Fibroblast of pulmonary artery (primary cell): ENCODE measurements at places on chromosomes 4 and X.

GRCh38 chr4:113809311-113809710 is 47.8 kb upstream of the CAMK2D start:
- DNase-seq = peak; percentile 35

DNA sequence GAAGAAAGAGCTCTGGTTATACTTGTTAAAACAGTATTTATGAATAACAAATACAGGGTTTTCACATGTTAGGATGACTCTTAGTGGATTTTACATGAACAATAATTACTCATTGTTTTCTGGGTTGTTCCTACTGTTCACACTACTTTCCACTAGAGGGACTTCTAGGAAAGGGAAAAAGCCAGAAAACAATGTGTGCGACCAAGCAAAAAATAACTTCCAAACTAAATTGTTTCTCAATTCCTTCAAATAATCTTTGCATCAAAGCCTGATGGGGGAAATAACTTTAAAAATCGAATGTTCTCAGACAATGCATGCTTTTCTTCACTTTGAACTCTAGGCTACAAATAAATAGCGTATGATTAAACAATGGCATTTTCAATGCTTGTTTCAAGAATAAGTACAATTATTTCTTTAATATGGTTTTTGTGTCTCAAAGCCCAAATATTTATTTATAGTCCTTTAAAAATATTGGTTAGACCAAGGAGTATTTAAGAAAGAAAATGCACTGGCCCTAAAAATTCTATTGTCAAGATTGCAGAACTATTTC is 72.1 kb upstream of the ETNPPL start:
- peak; percentile 71 for DNase-seq

- no peak for DNase-seq
Measured at GRCh38 chr4:5137927-5138326, 86.6 kb downstream of the STK32B start.

GRCh38 chr4:94758141-94758699 is 465 bp downstream of the BMPR1B start:
- no peak for DNase-seq

GRCh38 chr4:125739760-125740159 is 425.0 kb downstream of the FAT4 start:
- peak; percentile 90 for DNase-seq

DNA sequence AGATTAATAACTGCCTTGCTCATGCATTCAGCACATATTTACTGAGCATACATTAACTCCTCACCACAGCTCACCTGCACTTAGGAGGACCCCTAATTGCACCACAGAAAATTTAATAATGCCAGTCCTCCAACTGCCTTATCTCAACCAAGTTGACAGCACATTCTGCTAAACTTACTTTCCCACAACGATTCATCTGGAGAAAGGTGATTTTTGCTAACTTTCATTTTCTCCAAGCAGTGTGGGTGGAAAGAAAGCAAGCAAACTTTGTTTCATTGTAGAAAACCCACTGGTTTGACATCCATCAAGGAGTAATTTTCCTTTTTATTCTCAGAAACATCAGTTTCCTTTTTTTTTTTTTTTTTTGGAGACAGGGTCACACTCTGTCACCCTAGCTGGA is 49.1 kb downstream of the RASGEF1B start:
- no peak for DNase-seq

DNA sequence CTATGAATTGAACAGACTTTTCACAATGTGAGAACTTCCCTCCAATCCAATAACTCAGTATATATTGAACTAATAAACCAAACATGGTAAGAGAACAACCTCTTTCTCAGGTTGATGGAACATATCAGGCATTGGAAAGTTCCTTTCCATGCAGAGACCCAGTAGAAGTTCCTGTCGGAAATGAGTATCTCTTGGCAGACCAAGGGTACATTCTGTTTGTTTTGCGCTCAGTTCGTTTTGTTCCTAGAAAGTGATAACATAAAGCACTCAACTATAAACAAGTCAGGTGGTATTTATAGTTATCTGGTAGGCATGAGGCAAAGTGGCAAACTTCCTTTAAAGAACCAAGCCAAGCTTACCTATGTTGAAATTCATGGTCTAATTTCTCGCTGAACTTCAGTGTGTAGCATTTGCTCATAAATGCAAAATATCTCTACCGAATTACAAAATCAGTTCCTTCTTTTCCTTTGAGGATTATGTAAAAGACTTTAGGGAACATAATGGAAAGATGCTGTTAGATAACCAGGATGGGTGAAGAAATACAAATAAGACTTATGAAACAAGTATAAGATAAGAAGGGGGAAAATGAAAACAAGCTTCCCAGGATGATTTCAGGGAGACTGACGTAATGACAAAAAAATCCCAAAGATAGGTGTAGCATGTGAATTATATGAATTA is 120.3 kb downstream of the ARHGAP24 start:
- DNase-seq = peak; percentile 37

- DNase-seq = no peak
Measured at GRCh38 chr4:138871555-138871875, 144.1 kb upstream of the NOCT start.

GRCh38 chr4:151960449-151961230 is 199.8 kb upstream of the GATB start:
- DNase-seq = no peak

- DNase-seq = no peak
Measured at GRCh38 chrX:153969125-153969903, 2.3 kb downstream of the HCFC1 start.

GRCh38 chr4:107891299-107891698 is 40.0 kb upstream of the CYP2U1 start:
- DNase-seq = no peak

GRCh38 chrX:123088331-123088730 is 95.7 kb upstream of the GRIA3 start:
- DNase-seq = no peak

DNA sequence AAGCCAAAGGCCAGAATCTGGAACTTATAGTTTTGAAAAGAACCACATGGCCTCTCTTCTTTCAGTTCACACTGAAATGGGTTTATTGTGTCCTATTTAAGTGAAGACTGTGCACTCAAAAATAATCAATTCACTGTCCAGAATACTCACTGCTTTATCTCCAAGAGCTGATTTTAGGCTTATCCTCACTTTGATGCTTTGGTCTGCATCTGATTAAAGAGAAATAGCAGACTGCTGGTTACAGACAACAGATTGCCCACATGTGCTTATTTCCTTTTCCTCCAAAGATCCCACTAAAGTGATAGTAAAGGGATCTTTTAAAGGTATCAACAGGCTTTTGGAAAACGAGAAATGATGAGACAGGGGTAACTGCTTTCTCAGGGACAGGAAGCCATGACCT is 30.6 kb downstream of the ACE2 start:
- DNase-seq = no peak

DNA sequence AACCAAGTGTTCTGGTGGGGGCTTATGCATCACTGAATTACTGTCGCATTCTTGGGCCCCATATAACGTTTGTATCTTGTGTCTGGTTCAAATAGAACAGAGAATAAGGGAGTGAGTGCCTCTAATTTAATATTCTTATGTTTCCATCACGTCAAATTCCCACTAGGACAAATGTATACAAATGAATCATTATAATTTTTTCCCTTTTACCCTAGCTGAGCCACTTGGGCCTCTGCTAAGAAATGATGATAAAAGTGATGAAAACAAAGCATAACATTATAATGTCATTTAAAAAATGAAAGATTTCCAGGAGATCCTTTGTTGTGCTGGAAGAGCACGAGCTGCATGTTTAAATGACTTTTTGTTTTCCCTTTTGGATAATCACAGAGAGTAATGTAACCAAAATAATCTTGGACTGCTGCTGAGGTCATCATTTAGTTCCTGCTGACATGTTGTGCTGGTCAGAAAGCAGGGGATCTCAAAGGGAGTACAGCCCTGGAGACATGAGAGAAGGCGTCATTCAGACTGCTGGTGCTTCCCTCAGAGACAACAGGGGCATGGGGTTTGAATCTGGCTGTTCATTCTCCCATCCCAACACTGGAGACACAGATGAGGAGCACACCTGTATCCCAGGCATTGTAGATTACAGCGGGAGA is 105.1 kb upstream of the SCOC start:
- DNase-seq = no peak

DNA sequence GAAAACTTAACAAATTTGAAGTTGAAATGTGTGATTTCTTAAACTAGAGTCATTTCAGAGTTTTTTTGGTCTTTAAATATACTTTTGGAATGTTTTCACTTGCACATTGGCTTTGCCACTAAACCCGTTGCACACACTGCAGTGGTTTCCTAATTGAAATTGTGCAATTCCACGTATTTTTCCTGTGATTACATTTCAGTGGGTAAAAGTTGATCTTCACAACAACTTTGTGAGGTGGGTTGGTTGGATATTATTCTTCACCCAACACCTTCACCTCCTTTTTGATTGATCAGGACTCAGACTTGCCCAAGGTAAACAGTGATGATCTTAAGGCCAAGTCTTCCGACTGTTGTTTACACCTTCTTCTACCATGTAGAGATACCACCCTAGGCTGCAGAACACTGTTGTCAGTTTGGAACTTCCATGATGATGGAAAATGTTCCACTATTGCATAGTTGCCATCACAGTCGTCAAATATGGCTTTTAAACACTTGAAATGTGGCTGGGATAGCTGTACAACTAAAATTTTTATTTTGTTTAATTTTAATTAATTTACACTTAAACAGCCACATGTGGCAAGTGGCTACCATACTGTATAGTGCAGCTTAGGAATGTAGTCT is 13.7 kb downstream of the SEPTIN11 start:
- no peak for DNase-seq

- no peak for DNase-seq
Measured at GRCh38 chrX:119238557-119238956, 2.5 kb downstream of the PGRMC1 start.

GRCh38 chrX:5681159-5681558 is 547.5 kb downstream of the NLGN4X start:
- no peak for DNase-seq

DNA sequence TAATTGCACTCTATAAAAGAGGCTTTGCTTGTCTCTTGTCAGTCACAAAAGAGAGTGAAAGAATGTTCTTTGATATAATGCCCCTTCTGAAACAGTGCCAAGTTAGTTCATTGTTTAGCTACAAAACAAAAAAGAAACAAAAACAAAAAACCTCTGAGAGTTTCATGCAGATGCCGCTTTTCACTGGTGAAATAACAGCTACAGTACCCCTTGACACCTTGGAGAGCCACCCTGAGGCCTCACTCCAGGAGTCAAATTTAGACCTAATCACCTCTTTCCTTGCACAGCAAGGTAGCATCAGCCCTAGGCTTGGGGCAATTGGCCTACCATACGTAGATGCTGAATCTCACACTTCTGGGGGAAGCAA is 185.2 kb downstream of the UNC5C start:
- DNase-seq = no peak

DNA sequence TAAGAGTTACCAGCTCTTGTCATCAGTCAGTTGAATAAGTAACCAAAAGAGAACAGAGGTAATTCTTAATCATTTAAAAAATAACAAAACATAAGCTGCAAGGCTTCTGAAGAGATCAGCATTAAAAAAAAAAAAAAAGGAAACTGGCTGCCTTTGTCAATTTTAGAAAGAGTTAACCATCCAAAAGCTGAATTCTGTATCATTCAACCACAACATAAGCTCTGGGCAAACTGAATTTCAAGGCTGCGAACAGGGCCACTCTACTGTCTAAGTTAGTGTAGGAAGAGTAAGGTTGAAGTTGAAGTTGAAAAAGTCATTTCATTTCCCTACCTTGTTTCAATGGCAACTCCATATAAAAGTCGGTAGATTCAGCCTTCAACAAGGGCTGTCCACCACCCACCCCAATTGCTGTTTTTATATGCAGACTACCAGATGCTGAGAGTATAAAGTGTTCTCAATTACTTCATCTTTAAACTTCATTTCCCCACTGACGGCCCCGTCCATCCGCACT is 1.1 kb upstream of the LIN54 start:
- no peak for DNase-seq

DNA sequence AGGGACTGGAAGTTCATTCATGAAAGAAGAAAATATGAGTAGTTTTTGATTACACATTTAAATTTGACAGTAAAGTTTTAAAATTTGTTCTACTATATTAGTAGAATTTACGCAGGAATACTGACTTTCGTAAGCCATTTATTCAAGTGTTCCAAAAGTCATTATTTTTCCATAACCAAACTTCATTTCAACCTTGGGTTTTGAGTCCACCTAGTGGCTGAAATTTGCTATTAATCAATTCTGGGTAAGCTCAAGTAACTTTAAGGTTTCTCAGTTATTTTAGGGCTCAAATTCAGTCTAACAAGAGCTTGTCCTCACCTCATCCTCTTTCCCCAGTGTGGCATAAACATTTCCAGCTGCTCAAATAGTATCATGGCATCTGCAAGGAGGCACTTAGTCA is 175.4 kb downstream of the SH3BGRL start:
- peak; percentile 53 for DNase-seq

GRCh38 chrX:128518508-128518907 is 466.3 kb upstream of the ACTRT1 start:
- DNase-seq = peak; percentile 0

DNA sequence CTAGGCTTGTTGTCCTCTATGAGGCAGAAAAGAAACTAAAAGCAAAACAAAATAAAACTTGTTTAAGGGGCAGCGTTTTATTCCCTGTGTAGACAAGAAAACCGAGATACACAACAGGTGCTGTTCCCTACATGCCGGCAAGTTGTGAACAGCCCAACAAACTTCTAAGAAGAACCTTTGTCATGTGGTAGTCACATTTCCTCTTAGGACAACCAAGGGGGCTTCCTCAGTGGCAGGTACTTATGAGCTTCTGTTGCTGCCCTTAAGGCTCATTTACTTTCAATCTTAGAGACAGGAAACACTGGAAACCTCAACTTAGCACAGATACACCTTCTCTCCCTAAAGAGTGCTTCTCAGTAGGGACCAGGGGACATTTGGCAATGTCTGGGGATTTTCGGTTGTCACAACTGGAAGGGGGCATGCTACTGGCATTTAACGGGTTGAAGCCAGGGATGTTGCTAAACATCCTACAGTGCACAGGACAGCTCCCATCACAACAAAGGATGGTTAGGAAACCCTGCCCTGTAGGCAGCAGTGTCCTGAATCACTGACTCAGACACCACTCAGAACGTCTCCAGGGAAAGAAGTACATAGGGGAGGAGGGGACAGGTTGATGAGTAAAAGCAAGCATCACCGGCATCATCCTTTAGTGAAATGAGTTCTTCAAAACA is 111.0 kb downstream of the ASB9 start:
- DNase-seq = no peak

DNA sequence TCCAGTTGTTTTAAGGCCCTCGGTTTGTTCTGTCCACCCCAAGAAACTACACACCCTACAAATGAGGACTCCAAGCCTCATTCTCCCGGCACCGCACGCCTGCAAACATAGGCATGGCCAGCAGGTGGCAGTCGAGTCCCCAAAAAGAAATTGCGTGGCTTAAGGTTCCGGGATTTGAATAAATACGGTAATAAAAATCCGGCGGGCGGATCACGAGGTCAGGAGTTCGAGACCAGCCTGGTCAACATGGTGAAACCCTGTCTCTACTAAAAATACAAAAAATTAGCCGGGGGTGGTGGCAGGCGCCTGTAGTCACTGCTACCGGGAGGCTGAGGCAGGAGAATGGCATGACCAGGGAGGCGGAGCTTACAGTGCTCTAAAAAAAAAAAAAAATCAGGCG is 21.8 kb upstream of the CSF2RA start:
- peak; percentile 41 for DNase-seq
